ENCODE measurements at places on chromosomes 13 and 19.
A peak's percentile ranks its signal among the peaks of the same experiment; 100 is the strongest.

GRCh38 chr19:22607653-22608430, 26.3 kb upstream of the ZNF492 start:
- no peak for DNase-seq

DNA sequence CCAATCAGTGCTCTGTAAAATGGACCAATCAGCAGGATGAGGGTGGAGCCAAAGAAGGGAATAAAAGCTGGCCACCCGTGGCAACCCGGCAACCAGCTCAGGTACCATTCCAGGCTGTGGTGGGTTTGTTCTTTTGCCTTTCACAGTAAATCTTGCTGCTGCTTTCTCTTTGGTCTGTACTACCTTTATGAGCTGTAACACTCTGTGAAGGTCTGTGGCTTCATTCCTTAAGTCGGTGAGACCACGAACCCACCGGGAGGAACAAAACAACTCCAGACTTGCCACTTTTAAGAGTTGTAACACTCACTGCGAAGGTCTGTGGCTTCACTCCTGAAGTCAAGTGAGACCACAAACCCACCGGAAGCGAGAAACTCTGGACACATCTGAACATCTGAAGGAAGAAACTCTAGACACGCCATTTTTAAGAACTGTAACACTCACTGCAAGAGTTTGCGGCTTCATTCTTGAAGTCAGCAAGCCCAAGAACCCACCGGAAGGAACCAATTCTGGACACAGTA, 16.5 kb upstream of the SPACA6 start:
- DNase-seq: no peak

GRCh38 chr13:98987275-98987674, 9.4 kb upstream of the DOCK9 start:
- DNase-seq: no peak

GRCh38 chr13:53137779-53138178, 109.2 kb downstream of the OLFM4 start:
- no peak for DNase-seq

DNA sequence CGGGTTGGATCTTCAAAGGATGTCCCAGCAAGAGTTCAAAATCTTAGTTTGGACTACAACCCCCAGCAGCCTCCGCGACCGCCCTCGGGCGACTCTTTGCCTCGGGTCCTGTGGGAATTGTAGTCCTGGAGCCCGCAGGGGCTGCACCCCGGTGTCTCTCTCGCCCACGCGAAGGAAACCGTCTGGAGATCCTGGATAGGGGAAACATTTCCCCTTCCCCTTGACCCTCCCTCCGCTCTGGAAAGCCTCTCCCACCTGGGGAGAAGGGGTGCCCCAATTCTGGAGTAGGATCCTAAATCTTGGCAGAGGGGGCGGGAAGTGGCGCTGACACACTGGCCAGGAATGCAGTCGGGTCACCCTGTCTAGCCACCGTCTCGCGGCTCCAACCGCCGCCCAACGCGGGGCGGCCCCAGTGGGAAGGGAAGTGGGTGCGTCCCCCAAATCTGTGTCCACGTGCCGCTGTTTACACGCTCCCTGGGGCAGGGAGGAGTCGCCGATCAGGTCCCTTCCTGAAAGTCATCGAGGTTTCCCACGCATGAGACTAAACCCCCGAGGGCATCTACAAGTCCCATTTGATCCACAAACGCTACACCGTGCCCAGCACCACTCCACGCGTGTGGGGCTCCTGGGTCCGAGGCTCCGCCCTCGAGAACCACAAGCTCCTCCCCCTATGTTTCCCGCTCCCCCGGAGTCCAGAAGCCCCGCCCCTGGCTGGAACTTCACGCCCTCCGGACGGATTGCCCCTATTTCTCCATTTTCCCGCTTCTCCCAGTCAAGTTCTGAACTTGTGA, 761 bp upstream of the PPP1R13L start:
- DNase-seq: peak; percentile 86

- no peak for DNase-seq
Observed at GRCh38 chr19:49677901-49678674, 1.0 kb downstream of the PRMT1 start.

DNA sequence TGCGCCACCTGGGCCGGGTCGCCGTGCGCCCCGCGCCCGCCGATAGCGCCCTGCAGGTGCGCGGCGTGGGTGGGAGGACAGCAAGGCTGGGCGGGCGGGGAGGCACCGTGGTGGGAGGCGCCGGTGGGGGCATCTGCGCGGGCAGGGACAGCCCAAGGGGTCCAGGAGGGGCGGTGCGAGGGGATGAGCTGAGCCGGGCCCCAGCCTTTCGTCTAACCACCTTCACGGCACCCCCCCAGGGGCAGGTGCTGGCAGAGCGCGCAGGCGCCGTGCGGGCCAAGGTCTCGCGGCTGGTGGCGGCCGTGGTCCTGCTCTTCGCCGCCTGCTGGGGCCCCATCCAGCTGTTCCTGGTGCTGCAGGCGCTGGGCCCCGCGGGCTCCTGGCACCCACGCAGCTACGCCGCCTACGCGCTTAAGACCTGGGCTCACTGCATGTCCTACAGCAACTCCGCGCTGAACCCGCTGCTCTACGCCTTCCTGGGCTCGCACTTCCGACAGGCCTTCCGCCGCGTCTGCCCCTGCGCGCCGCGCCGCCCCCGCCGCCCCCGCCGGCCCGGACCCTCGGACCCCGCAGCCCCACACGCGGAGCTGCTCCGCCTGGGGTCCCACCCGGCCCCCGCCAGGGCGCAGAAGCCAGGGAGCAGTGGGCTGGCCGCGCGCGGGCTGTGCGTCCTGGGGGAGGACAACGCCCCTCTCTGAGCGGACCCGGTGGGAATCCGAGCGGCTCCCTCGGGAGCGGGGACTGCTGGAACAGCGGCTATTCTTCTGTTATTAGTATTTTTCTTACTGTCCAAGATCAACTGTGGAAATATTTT, 3.1 kb downstream of the KISS1R start:
- no peak for DNase-seq

GRCh38 chr19:7527516-7528191, 5.2 kb downstream of the MCOLN1 start:
- no peak for DNase-seq

DNA sequence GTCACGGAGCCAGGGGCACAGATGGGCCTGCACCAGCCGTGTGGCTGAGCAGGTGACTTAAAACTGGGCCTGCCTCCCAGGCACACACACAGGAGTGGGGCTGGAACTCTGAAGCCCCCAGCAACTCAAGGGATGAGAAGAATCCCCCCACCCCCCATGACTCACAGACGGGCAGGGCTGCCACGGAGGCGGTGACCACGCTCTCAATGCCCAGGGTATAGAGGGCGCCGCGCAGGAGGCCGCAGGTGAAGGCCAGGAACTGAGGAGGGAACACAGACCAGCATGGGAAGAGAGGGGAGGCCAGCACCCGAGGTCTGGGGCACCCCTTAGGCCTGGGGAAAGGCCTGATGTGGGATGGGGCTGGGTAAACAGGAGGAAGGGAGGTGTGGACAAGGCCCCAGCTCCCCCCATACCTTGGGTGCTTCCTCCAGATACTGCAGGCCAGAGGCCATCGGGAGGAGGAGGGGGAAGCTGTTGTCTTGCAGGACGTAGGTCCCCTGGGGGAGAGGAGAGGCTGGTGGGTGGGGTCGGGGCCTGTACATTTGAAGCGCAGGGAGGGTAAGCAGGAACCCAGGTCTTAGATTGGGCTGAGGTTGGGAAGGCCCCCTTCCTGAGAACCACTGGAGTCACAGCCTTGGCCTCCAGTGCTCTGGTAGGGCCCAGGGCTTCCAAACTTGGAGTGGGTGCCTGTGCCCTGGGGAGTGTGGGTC, 3.1 kb upstream of the NKPD1 start:
- DNase-seq: no peak

GRCh38 chr19:3517638-3518037, 11.5 kb downstream of the FZR1 start:
- no peak for DNase-seq

DNA sequence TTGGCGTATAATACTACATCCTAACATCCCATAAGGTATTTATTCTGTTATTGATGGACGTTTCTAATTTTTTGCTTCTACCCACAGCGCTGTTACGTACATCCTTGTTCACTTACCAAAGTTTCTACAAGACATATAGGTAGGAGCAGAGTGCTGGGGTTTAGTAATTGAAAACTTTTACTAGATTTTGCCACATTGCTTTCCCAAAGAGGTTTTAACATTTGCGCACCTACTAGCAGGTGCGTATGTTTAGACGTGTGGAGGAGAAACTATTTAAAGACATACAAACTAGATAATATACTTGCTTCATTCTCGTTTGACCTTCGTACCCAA, 559 bp upstream of the RPL21 start:
- DNase-seq: no peak

- DNase-seq: peak; percentile 84
Observed at GRCh38 chr19:34232566-34233481, 21.5 kb upstream of the GARRE1 start.

GRCh38 chr13:99404005-99404755, 97.0 kb upstream of the GPR183 start:
- no peak for DNase-seq

DNA sequence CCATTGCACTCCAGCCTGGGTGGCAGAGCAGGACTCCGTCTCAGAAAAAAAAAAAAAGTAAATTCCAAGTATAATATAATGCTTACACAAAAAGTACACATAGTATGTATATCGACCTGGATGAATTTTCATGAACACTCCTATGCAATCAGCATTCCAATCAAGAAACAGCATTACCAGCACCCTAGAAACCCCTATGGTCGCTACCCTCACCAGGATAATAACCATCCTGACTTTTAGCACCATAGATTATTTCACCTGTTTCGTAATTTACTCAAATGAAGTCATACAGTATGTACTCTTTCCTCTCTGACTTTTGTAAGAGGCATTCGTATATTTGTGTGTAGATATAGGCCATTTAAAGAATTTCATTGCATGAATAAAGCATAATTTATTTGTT, 47.6 kb downstream of the PCDH8 start:
- no peak for DNase-seq

DNA sequence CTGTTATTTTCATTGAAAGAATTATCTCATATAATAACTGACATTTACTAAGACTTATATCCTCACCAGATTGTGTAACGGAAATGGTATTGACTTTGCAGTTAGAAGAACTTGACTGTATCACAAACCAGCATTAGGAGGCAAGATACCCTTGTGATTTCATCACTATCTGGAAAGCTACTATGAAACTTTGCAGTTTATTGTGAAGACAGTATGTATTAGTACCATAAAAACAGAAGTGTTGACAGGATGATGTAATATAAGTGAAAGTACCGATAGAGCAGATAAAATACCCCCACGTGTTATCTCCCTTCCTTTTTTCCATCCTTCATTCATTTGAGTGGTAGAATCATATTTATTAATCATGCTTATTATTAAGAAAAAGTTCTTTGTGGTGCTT, 365.7 kb upstream of the KLHL1 start:
- no peak for DNase-seq

- no peak for DNase-seq
Observed at GRCh38 chr13:30972888-30973377, 40.5 kb downstream of the TEX26 start.

GRCh38 chr13:42035905-42036521, 12.4 kb upstream of the DGKH start:
- DNase-seq: no peak

- DNase-seq: no peak
Observed at GRCh38 chr13:46953331-46953730, 56.5 kb upstream of the HTR2A start.

DNA sequence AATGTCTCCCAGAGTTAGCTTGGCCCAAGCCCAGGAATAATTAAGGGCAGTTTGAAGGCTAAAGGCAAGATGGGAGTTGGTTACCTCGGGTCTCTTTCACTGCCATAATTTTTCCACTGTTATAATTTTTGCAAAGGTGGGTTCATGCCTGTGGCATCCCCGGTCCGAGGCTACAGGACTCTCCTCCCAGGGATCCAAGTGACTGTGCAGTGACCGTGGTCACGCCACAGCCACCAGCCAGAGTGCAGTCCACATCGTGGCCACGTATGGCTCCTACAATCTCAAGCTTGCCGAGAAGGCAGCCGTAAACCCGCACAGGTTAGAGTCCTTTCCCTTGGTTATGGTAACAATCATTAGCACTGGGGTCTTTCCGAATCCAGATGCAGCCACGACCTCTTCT, 36.8 kb downstream of the C13orf46 start:
- DNase-seq: no peak

GRCh38 chr13:38667526-38668109, 19.3 kb upstream of the FREM2 start:
- DNase-seq: no peak

GRCh38 chr19:8251025-8251472, 41.9 kb downstream of the CERS4 start:
- peak; percentile 80 for DNase-seq

DNA sequence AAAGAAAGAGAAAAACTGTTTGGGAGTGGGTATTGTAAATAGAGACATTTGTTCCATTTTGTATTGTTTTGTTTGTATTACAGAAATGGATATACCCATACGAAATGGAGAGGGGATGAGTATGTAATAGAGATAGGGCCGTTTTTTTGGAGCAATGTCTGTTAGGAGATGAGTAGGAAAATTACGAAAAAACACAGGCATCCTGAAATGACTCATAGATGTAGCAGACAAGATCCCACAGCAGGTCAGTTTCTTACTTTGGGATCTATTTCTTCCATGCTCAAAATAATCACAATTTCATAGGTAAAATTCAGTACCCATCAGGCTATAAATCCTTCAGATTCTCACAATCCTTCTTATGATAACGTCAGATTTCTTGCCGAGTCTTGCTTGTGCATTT, 779.4 kb upstream of the SLITRK1 start:
- no peak for DNase-seq

DNA sequence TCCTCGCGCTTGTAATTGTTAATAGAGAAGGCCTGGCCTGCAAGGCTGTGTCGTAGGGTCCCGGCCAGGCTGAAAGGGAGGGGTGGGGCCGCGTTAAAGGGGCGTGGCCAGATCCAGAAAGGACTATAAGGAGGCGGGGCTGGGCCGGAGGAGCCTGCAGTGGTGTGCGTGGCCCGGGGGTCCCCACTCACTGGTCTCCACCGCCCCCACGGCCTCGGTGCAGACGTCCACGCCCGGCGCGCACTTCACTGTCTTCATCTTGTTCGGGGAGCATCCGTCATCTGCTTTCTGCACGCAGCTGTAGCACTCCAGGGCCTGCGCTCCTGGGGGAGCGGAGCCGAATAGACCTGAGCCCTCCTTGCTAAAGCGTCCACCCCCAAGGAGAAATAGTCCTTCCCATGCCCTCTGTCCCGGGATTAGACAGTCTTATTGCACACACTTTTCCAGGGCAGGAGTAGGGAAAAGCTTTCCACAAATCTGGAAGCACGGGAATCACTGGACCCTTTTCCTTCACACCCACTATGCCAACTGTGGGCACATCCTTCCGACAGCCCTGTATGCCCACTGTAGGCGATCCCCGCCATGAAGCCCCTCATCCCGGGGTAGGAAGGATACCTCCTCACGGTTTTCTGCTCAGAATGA, 1.2 kb downstream of the LYPD3 start:
- DNase-seq: peak; percentile 59
